Calu3 (cell line): ENCODE measurements at places on chromosomes 3 and 15.
A peak's percentile ranks its signal among the peaks of the same experiment; 100 is the strongest.

GRCh38 chr15:45667002-45667401 is 32.2 kb downstream of the SQOR start:
- DNase-seq = no peak

DNA sequence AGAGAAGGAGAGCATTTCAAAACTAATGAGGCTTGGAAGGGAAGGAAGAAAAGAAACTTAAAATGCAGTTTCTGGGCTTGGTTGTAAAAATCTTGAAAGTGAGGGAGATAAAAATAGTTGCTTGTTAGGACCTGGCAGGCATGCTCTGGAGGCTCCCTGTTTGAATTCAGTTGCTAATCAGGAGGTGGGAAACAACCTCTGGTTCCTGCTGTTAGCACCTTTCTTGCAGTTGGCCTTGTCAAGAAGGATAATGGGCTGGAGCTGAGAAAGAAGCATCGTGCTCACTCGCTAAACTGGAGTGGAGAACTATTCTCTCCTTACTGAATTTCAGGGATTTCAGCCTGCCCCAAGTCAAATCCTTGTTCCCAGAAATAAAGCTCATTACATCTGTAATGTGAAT is 23.4 kb downstream of the SNAPC5 start:
- no peak for DNase-seq

DNA sequence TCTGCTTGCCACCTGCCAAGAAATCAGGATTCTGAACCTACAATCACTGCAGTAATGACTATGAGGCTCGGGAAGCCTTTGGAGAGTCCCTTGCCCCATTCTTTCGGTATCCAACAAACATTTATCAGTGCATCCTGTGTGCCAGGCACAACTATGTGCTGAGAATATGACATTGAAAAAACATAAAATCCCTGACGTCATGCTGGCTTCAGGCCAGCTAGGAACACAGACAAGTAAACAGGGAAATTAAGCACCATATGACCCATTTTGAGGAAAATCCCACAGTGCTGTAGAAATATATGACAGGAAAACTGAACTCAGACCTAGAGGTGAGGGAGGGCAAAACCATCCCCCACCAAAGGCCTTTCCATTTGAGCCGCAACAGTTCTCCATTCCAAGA is 34.1 kb upstream of the DET1 start:
- DNase-seq = no peak

DNA sequence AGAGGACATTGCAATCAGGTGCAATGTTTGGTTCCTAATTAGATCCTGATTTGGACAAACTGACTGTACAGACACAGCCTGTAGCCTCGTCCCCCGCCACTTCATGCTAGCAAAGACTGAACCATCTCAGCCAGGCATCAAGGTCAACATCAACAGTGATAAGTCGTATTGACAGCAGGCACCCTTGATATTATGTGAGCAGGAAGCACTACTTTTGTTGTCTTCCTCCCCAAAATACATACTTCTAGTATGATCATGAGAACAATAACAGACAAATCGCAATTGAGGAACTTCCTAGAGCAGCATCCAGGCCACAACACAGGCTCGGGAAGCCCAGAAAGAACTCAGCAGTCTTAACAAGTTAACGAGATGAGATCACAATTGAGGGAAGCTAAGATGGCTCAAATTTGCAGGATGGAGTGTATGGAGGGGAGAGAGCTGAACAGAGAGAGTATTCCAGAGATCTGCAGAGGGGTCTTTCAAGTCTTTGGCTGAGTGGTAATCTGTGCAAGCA is 20.4 kb downstream of the TGM5 start:
- DNase-seq = no peak

GRCh38 chr3:111415018-111415417 is 127.0 kb upstream of the CD96 start:
- no peak for DNase-seq

- DNase-seq = no peak
These were observed 4.1 kb downstream of the FBN1 start for GRCh38 chr15:48641416-48641815.

DNA sequence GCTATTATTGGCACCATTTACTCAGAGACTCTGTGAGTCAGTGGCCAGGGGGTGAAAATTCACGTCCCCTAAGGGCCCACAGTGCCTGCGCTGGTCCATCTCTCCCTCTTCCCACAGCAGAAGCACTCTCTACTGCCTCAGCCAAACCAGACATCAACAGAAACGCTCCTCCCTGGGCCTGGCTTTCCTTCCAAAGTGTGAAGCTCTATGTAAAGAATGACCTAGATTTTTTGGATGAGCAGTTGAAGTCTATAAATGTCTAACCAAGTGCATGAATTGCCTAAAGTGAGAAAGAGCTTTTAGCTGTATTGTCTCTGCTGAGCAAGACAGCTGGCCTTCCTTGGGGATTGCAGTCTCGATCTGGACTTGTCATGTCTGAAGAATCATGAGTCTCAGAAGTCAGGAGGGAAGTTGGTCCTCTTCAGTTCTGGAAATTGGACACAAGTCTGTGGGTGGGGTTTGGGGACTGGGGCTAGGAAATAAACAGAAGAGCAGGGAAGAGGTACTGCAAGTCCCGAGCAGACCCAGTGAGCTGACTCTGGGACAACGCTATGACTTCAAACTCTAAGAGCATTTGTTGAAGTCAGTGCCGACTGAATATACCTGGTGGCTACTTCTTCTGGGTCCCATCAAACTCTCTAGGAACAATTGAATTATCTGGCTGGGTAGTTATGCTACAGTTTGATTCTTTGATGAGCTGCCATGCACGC is 29.0 kb downstream of the RASGRP1 start:
- DNase-seq = no peak

GRCh38 chr15:81256916-81257315 is 60.2 kb downstream of the IL16 start:
- no peak for DNase-seq

DNA sequence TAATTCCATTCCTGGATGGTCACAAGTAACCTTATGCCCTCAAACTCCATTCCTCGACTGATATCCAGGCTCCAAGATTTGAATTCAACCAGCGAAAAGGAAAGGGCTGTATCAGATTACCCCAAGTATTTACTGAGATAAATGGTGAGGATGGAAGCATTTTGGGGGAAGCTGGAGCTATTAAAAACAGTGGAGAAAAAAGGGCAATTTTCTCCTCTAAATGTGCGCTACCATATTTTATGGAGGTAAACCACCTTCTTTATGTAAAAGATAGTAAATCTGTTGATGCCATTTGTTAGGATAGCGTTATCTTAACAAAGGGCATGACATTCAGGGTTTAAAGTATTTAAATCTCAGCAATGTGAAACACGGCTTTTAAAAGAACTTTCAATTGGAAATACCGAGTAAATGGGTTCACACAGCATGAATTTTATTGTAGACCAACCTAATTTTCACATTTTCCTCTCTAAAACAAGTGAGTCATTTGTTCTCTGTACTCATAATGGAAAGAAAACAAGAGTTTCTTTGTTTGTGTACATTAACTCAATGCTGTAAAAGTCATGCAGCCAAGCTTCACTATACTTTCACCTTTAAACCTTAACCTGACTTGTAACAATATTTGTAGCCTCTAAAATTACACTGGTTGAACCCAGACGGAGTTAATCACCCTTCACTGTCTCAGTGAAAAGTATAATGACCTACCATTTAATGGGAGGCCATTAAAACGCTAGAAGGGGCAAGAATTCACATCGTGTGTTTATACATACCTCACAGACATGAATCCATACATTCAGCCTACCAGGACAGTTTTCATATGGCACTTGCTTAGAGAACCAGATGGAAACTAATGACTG is 773.4 kb downstream of the ROBO1 start:
- no peak for DNase-seq

DNA sequence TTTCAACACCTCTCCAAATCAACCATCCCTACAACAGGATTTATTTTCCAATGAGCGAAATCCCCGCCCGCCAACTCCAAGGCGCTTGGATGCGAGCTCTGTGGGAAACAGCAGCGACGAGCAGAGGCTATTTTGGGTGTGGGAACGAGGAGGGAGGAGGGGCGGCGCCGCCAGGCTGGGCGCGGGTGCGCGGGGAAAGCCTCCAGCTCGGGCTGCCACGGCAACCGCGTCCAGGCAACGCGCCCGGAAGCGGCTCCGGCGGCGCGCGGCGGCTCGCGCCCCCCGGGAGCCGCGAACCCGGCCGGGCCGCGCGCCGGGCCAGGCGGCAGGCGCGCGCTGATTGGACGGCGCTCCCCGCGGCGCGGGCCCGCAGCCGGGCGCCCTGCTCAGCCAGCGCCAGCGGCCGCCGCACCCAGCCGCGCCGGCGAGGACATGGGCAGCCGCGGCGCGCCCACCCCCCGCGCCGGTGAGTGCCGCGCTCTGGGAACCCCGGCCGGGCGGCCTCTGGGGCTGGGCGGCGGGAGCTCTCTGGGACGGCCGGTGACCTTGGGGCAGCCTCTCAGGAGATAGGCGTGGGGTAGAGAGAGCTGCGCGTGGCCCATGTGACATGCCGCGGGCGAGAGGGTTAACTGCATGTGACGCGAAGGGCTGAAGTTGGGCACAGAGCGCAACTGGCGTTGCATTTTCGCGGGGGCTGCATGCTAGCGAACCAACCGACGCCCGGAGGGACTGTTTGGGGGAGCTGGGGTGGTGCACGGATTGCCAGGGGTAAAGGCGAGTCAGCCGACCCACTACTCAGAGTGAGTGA is at the start of gene FAM81A:
Gene FAM81A, plus strand, starts transcription at position 370 of the 808 bp plus-strand sequence. CDS start 20,441 bp downstream, outside the sequence.
- peak; percentile 81 for DNase-seq

DNA sequence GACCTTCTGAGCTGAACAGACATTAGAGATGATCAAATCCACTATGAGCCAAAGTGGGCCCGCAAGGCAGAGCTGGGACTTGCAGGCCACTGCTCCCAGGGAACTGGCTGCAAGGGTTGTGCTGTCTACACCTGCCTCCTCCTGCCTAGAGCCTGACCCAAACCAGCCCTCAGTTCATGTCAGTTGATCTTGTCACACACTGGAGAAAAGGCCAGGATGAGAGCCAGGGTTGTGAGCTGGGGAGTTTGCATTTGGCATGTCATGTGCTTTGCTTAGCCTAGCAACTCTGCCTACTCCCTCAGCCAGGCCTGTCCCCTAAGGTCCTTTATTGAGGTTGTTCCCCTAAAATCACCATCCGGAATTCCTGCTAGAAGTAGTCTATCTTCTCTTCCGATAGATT is 67.8 kb downstream of the RAB11A start:
- no peak for DNase-seq
